ENCODE measurements at places on chromosomes 12 and 14.

DNA sequence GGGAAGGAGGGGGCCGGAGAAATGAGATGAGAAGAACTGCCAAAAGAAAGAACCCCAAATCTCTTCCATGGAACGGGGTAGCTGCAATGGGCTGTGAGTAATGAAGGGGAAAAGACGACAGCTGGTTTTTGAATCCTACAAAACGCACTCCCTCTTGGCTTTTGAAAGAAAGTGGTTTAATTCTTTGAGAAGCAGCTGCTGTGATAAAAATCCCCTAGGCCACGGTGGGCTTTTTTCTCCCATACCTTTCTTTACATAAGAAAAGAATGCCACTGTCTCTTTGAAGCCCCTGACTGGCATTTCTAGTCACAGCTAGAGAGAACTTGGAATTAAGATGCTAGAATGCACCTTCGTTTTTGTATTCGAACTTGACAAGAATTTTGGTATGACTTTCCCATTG is 486.1 kb downstream of the GLT1D1 start:
- no peaks in the 10 kb centered on the region for H3K36me3 ChIP-seq
- H3K4me3 ChIP-seq: no peak overlapping the region
- H3K27ac ChIP-seq: no peak overlapping the region
- H3K27me3 ChIP-seq: no peaks in the 10 kb centered on the region
- H3K4me1 ChIP-seq: no peaks in the 10 kb centered on the region
- no peak for DNase-seq

DNA sequence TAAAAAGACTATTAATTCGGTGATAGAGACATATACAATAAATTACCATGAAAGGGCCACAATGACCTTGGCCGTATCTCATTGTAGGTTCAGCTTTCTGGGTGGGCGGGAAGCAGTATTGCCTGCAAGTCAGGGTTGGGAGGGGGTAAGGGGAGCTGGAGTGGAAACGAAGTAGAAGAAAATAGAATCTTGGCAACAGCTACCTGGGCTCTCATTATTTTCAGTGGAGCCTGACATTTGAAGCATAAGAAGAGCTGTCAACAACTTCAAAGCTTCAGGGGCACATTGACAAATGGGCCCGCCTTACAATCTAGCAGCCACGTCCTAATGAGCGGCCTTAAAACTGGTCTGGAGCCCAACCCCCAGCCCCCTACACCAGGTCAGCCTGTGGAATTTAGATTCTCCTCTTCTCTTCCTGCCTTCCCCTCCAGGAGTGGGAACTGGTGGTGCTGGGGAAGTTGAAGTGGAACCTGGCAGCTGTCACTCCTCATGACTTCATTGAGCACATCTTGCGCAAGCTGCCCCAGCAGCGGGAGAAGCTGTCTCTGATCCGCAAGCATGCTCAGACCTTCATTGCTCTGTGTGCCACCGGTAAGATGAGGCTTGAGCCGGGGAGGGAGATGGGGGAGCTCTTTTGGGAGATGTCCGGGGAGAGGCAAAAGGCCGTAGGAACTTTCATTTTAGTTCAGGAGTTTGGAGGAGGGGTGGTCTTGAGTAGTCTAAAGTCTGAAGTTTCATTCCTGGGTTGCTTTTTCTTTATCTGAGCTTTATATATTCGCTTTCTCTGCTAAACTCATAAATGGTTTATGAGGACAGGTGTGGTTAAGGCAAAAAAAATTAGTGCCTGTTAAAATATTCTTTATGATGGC is 5.0 kb downstream of the CCND2 start:
- DNase-seq: peak; percentile 88
- peaks cover 71% of the 10 kb centered on the region for H3K4me1 ChIP-seq
- no peaks in the 10 kb centered on the region for H3K27me3 ChIP-seq
- peaks cover 10% of the 10 kb centered on the region for H3K36me3 ChIP-seq
- peak overlapping the region; percentile 88 for H3K27ac ChIP-seq

DNA sequence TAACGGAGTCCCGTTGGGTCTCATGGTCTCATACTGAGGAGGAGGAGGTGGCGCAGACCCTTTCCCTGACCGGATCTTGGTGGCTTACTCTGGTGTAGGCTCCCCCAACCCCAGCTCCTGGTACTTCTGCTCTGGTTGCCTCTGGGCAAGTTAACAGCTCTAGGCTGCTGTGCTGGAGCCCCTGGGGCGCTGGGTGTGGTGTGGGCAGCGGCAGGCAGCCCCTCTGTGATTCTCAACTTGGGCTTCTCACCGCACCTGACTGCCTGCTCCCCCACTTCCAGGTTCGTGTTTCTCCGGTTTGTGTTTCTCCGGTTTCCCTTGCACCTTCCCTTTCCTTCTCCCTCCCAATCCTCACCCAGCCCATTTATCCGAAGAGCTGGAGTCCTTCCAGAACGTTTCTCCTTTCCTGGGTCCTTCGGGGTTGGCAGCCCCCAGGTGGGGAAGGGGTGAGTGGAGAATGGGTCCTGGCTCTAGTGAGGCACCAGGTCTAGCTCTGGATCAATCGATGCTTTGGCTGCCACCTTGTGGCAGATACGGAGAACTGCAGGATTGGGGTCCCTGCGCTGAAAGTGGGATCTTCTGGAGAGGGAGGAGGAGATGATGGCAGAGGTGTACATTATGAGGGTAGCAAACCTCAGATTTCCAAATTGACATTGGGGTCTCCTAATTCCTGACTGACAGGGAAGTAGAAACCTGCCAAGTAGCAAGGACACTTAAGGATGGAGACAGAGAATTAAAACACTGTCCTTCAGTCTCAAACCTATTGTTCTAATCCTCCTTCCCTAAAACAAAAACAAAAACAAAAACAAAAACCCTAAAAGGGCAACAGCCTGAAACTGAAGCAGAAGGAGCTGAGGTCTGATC is 8.3 kb downstream of the CISTR start:
- H3K27ac ChIP-seq: no peak overlapping the region
- H3K27me3 ChIP-seq: peaks cover 32% of the 10 kb centered on the region
- peak; percentile 67 for DNase-seq

DNA sequence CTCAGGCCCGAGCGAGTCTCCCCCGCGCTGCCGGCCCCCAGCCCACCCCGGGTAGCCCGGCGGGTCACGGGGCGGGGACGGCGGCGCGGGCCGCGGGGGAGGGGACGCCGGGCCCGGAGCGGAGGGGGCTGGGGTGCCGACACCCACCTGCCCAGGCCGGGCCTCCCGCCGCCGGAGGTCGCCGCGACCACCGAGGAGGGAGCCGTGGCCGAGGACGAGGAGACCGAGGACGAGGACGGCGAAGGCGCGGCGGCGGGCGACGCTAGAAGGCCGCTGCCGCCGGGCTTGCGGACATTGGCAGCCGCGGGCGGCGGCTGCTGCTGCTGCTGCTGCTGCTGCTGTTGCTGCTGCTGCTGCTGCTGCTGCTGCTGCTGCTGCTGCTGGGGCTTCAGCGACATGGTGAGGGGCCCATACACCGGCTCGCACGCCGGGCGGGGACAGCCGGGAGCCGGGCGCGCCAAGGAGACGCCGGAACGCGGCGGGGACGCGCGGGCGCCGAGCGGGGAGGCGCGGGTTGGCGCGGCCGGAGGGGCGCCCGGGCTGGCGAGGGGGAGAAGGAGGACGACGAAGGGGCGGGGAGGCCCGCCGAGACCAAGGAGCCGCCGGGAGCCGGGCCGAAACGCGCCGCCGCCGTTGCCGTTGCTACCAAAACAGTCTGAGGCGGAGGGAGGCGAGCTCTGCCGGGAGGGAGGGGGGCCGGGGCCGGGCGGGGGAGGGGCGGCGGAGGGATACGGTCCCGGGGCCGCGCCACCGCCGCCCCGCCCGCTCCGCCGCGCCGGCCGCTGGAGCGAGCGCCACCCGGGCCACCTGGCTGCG is at the start of gene ATXN2:
Gene ATXN2, minus strand, starts transcription at position 679 of the 816 bp plus-strand sequence. Its CDS starts 281 bp downstream, at position 398.
- DNase-seq: peak; percentile 84
- peak within 1 kb of the TSS; percentile 97 for H3K27ac ChIP-seq
- peak within 1 kb of the TSS; percentile 97 for H3K4me3 ChIP-seq
- no peaks in the 10 kb centered on the region for H3K27me3 ChIP-seq
- H3K36me3 ChIP-seq: no peaks in the 10 kb centered on the region

- no peak for DNase-seq
- H3K4me3 ChIP-seq: no peak overlapping the region
- no peaks in the 10 kb centered on the region for H3K27me3 ChIP-seq
- no peaks in the 10 kb centered on the region for H3K36me3 ChIP-seq
- H3K27ac ChIP-seq: no peak overlapping the region
- H3K4me1 ChIP-seq: no peaks in the 10 kb centered on the region
These were observed 18.0 kb upstream of the GUCY2C start for GRCh38 chr12:14714437-14714836.
